ENCODE measurements at places on chromosomes 3 and 15. TPM values are rescaled to one million over a fixed set of nuclear protein-coding genes. Genes with fewer than 3 reads are reported as not detected.

Gene CPNE9
- total RNA-seq: not detected

Gene THSD4
- 73.5 TPM for total RNA-seq

Gene SATB1
- 1.3 TPM for total RNA-seq

Gene SLC22A13
- not detected for total RNA-seq

Gene ZNF710
- total RNA-seq: 11.4 TPM

Gene CFAP44
- 2.1 TPM for total RNA-seq

Gene C2CD4A
- 0.35 TPM for total RNA-seq

Gene DPPA4
- total RNA-seq: not detected

Gene P4HTM
- 17.1 TPM for total RNA-seq

Gene PP2D1
- total RNA-seq: not detected

Gene LRCH3
- total RNA-seq: 15.4 TPM

Gene HCLS1
- total RNA-seq: 1.0 TPM

Gene GOLGA6L6
- not detected for total RNA-seq

Gene TUBGCP5
- 14.8 TPM for total RNA-seq

Gene PIERCE2
- total RNA-seq: 1.4 TPM

Gene SEMA6D
- total RNA-seq: 2.6 TPM

Gene AADACL2
- total RNA-seq: not detected

Gene LRRC15
- not detected for total RNA-seq

Gene BOC
- 1.0 TPM for total RNA-seq

Gene CLCN2
- 5.2 TPM for total RNA-seq

Gene SNX22
- 1.2 TPM for total RNA-seq

Gene GAP43
- total RNA-seq: not detected

Gene TEX55
- total RNA-seq: 0.06 TPM

Gene C15orf62
- total RNA-seq: 0.63 TPM

Gene LCMT2
- 3.1 TPM for total RNA-seq

Gene C3orf22
- total RNA-seq: not detected

Gene APBA2
- total RNA-seq: 36.5 TPM

Gene BMF
- total RNA-seq: 4.6 TPM

Gene GOLGA8G
- not detected for total RNA-seq

Gene CSPG5
- total RNA-seq: 0.65 TPM

Gene NDN
- total RNA-seq: 77.3 TPM

Gene NR2E3
- not detected for total RNA-seq

Gene DNAJA4
- total RNA-seq: 10.2 TPM

Gene SH2D7
- total RNA-seq: not detected

Gene GOLGA8S
- not detected for total RNA-seq

Gene KIF15
- 11.8 TPM for total RNA-seq

Gene MUC13
- total RNA-seq: not detected

Gene BCL6
- total RNA-seq: 7.0 TPM

Gene ROPN1
- total RNA-seq: not detected

Gene TMCO5A
- total RNA-seq: not detected

Gene OSTN
- not detected for total RNA-seq

Gene GOLGA6L10
- total RNA-seq: 1.2 TPM

Gene GXYLT2
- 2.8 TPM for total RNA-seq

Gene C3orf52
- 55.1 TPM for total RNA-seq

Gene KLHL6
- not detected for total RNA-seq
